ENCODE measurements at places on chromosomes 12 and 14.

DNA sequence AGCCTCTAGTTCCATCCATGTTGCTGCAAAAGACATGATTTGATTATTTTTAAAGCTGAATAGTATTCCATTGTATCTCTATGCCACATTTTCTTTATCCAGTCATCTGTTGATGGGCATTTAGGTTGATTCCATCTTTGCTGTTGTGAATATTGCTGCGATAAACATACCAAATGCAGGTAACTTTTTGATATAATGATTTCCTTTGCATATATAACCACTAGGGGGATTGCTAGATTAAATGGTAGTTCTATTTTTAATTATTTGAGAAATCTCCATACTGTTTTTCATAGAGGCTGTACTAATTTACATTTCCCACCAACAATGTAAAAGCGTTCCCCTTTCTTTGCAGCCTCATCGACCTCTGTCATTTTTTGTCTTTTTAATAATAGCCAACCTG, 342.5 kb downstream of the MDGA2 start:
- no peak for DNase-seq

- DNase-seq, result no peak
Measured at GRCh38 chr14:104999361-104999760, 13.8 kb downstream of the CLBA1 start.

DNA sequence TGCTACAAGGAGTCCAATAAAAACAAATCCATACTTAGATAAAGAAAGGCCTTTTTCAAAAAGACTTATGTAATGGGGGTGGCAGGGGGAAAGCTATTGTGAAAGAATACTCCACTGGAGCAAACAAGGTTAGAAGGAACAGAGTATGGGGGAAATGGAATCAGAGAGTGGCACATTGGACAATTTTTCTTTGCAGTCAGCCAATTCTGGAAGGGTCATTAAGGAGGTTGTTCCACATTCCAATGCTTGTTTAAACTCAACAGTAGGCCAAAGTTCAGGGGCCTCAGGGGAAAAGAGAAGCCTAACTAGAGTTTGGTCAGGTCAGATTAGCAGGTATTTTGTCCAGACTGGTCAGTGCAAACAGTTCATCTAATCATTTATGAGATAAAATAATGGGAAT, 105.2 kb upstream of the RESF1 start:
- no peak for DNase-seq

DNA sequence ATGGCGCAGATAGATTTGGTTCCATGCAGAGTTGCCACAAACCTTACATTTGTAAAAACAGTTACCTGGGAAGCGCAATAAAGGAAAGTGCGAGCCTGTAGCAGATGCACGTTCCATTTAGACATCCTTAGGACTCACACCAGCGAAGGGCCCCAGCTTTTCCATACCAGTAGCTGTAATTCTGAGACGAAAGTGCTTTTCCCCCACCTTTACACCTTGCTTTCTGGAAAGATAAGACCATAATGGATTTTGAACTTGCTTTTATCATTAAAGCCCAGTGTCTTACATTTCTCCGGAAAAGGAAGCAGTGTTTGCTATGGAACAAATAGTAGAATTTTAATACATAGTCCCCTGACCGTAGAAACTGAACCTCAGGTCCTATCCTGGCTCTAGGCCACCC, 616 bp upstream of the CCDC77 start:
- no peak for DNase-seq

- peak; percentile 5 for DNase-seq
Measured at GRCh38 chr12:66365718-66366490, 63.6 kb downstream of the HELB start.

DNA sequence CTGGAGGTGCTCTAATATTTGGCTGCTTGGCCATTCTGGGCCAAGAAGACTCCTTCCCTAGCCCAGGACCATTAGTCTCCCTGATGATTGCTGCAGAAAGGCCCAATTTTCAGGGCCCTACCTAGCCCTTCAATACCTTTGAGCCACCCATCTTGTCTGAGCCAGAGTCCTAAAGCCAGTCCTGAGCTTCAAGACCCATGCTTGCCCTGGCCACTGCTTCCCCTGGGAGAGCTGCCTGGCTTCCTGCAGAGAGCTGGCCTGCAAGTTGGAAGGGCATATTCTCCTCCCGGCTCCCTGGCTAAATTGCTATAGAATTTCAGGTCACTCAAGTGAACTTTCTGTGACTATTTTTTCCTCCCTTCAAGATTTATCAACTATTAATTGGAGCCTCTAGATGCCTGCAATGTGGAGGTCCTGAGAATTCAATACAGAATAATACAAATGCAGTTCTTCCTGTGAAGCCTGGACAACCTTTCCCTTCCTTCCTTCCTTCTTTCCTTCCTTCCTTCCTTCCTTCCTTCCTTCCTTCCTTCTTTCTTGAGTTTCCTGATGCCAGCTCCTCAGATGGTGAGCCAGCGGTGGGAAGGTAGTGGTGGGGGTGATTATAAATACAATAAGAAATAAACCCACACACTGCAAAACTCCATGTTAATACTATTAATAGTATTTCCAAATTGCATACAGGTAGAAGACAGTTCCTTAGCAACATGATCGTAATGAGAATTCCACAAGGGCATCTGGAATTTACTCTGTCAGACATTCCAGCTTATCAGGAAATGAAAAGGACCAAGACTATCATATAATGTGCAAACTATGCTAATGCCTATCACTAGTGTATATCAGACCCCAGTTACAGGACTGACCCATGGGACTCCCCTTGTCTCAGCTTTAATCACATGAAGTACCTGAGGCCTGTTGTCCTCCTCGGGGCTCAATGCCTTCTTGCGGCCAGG, 108.1 kb downstream of the ZFP36L1 start:
- DNase-seq, result no peak
